Body of pancreas (tissue), 4 donors: ENCODE measurements at places on chromosomes 11 and 22.

GRCh38 chr22:47309476-47309875 lies 547.0 kb downstream of the TBC1D22A start:
- DNase-seq = no peak

DNA sequence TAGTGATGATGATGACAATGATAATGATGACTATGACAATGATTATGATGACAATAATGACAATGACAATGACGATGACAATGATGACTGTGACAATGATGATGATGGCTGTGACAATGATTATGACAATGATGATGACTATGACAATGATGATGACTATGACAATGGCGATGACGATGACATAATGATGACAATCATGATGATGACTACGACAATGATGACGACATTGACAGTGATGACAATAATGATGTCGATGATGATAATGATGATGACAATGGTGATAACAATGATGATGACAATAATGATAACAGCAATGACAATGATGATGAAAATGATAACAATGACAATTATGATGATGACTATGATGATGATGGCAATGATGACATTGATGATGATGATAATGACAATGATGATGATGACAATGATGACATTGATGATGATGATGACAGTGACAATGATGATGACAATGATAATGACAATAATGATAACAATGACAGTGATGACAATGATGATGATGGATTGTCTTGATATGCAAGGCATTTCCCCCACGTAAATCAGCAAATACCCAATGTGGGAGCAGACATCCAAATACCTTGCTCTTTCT lies 37.7 kb downstream of the DHCR7 start:
- no peak for DNase-seq

DNA sequence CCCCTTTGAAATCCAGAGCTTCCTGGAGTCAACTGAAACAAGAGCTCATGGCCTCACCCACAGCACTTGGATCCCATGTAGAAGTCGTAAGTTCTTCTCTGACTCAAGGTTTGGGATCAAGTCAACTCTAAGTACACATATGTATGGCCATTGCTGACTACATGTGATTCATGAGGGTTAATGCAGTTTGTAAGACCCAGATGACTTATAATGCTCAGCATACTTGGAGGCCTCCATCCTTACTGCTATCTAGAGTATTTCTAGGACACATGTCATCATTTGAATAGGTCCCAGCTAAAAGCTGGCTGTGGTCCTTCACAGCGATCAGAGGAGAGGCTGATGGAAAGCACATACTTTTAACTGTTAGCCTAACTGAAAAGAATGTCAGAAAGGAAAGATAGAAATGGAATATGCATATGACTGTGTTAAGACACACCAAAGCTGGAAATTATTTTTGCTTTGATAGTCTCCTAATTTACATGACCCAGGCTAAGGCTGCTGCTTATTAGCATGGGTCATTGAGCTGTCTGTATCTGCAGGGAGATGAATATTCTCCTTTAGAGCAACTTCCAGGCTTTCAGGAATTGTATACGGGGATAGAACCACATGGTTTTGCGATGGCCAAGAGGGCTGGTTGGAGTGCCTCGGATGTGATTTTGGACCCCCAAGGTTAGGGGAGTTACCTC lies 76.3 kb downstream of the NTM start:
- DNase-seq = no peak

- DNase-seq = no peak
Measured at GRCh38 chr11:92687724-92688123, 281.7 kb upstream of the MTNR1B start.
